Naive B cell (primary cell): ENCODE measurements at places on chromosomes 3 and 15. TPM values are rescaled to one million over a fixed set of nuclear protein-coding genes. Genes with fewer than 3 reads are reported as not detected.

The CYP11A1 gene
- polyA plus RNA-seq, result not detected

The ALG1L2 gene
- polyA plus RNA-seq, result not detected

The ANO10 gene
- polyA plus RNA-seq, result 3.5 TPM

The GORASP1 gene
- polyA plus RNA-seq, result 28.7 TPM

The CCDC54 gene
- 0.29 TPM for polyA plus RNA-seq

The CLASP2 gene
- polyA plus RNA-seq, result 16.6 TPM

The CMTM8 gene
- polyA plus RNA-seq, result 1.3 TPM

The INKA1 gene
- 12.2 TPM for polyA plus RNA-seq

The LRRIQ4 gene
- polyA plus RNA-seq, result not detected

The RPL39L gene
- 10.5 TPM for polyA plus RNA-seq

The TMEM40 gene
- polyA plus RNA-seq, result 2.5 TPM

The RBMS3 gene
- not detected for polyA plus RNA-seq

The SMCO1 gene
- polyA plus RNA-seq, result not detected

DNA sequence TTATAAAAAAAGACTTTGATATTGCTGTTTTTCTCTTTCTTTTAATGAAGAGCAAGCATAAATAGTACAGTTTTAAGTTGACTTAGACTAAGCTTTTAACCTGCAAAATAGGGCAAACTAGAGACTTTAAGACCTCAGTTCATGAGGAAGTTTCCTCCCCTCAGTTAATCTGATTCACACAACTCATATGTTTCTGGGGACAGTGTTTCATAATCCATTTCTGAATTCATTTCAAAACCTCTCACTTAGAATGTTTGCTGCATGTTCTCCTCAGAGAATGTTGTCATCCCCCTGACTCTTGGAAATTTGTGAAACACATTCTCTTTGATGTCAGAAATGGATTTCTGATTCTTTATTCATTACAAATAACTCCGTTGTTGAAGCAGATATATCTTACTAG lies 79.3 kb upstream of the SKOR1 start:
- H3K36me3 ChIP-seq, result no peaks in the 10 kb centered on the region
- peaks cover 13% of the 10 kb centered on the region for H3K4me1 ChIP-seq
- DNase-seq, result no peak
- H3K27ac ChIP-seq, result no peak overlapping the region

- no peak for DNase-seq
- H3K27me3 ChIP-seq, result no peaks in the 10 kb centered on the region
- no peaks in the 10 kb centered on the region for H3K4me1 ChIP-seq
Measured at GRCh38 chr3:56711344-56711743, 28.3 kb upstream of the TASOR start.

- DNase-seq, result no peak
- H3K36me3 ChIP-seq, result no peaks in the 10 kb centered on the region
Measured at GRCh38 chr15:62280625-62281024, 115.5 kb upstream of the C2CD4B start.

GRCh38 chr3:2802429-2802828 lies 307.7 kb downstream of the IL5RA start:
- no peak for DNase-seq
- no peaks in the 10 kb centered on the region for H3K4me1 ChIP-seq
- no peak overlapping the region for H3K27ac ChIP-seq
- no peaks in the 10 kb centered on the region for H3K27me3 ChIP-seq
- no peak overlapping the region for H3K4me3 ChIP-seq
- H3K36me3 ChIP-seq, result no peaks in the 10 kb centered on the region

DNA sequence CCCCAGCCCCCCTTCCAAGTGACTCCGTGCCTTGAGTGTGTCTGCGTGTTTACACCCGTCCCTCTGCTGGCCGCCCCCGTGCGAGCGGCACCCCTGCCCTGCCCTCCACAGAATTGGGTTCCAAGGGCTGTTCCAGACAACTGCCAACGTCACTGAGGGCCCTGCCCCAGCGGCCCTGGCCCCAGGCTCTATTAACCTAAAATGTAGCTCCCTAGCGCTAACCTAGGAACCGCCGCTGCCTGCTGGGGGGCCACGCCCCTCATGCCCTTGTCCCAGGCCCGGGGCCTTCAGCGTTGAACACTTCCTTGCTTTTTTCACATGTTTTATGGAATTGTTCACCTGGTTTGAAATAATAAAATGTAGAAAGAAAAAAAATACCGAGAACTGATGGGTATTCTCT lies 10.0 kb upstream of the SEMA3B start:
- H3K4me3 ChIP-seq, result no peak overlapping the region
- H3K4me1 ChIP-seq, result peaks cover 9% of the 10 kb centered on the region
- H3K36me3 ChIP-seq, result no peaks in the 10 kb centered on the region

- no peaks in the 10 kb centered on the region for H3K27me3 ChIP-seq
- no peak overlapping the region for H3K4me3 ChIP-seq
- no peaks in the 10 kb centered on the region for H3K4me1 ChIP-seq
- DNase-seq, result no peak
Measured at GRCh38 chr3:77412021-77412438, 372.1 kb downstream of the ROBO2 start.

GRCh38 chr3:113251817-113252216 lies 40.5 kb downstream of the BOC start:
- H3K4me1 ChIP-seq, result peaks cover 16% of the 10 kb centered on the region
- no peaks in the 10 kb centered on the region for H3K36me3 ChIP-seq
- no peak for DNase-seq
- H3K27ac ChIP-seq, result no peak overlapping the region
- peaks cover 5% of the 10 kb centered on the region for H3K27me3 ChIP-seq
- H3K4me3 ChIP-seq, result no peak overlapping the region

GRCh38 chr3:169283951-169284350 lies 379.6 kb downstream of the MECOM start:
- no peak for DNase-seq
- no peak overlapping the region for H3K4me3 ChIP-seq
- no peaks in the 10 kb centered on the region for H3K36me3 ChIP-seq
- no peak overlapping the region for H3K27ac ChIP-seq

- H3K27ac ChIP-seq, result no peak overlapping the region
- no peaks in the 10 kb centered on the region for H3K4me1 ChIP-seq
- H3K4me3 ChIP-seq, result no peak overlapping the region
- DNase-seq, result no peak
Measured at GRCh38 chr15:80679167-80679803, 15.8 kb upstream of the ABHD17C start.

- peak overlapping the region; percentile 73 for H3K27ac ChIP-seq
- no peaks in the 10 kb centered on the region for H3K4me1 ChIP-seq
- peaks cover 12% of the 10 kb centered on the region for H3K36me3 ChIP-seq
- DNase-seq, result no peak
- no peaks in the 10 kb centered on the region for H3K27me3 ChIP-seq
- H3K4me3 ChIP-seq, result no peak overlapping the region
Measured at GRCh38 chr15:73564255-73564654, 68.9 kb downstream of the NPTN start.

DNA sequence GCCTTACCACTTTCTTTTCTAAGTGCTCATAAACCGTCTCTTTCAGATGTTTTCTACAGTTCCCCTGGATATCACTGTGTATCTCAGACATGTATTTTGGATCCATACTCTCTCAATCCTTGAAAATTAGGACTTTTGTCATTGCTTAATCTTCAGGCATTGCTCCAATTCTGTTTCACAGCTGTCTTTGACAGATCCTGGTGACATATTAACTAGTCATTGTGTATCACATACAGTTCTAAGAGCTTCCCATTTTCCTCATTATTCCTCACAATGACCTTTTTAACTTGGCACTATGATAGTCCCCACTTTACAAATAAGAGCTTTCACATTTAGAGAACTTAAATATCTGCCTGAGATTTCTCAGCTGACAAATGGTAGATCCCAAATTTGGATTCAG lies 151.7 kb downstream of the CLSTN2 start:
- H3K27me3 ChIP-seq, result no peaks in the 10 kb centered on the region
- H3K4me1 ChIP-seq, result no peaks in the 10 kb centered on the region
- H3K4me3 ChIP-seq, result no peak overlapping the region
- H3K36me3 ChIP-seq, result no peaks in the 10 kb centered on the region
- H3K27ac ChIP-seq, result no peak overlapping the region
- DNase-seq, result no peak

GRCh38 chr3:151276038-151276686 lies 2.2 kb downstream of the P2RY14 start:
- peak overlapping the region; percentile 92 for H3K4me3 ChIP-seq
- H3K4me1 ChIP-seq, result peaks cover 64% of the 10 kb centered on the region
- peaks cover 7% of the 10 kb centered on the region for H3K36me3 ChIP-seq

- peak overlapping the region; percentile 67 for H3K27ac ChIP-seq
- H3K4me1 ChIP-seq, result peaks cover 46% of the 10 kb centered on the region
- H3K36me3 ChIP-seq, result peaks cover 12% of the 10 kb centered on the region
- H3K27me3 ChIP-seq, result no peaks in the 10 kb centered on the region
- DNase-seq, result no peak
Measured at GRCh38 chr15:90004671-90005070, 3.5 kb downstream of the ZNF710 start.

DNA sequence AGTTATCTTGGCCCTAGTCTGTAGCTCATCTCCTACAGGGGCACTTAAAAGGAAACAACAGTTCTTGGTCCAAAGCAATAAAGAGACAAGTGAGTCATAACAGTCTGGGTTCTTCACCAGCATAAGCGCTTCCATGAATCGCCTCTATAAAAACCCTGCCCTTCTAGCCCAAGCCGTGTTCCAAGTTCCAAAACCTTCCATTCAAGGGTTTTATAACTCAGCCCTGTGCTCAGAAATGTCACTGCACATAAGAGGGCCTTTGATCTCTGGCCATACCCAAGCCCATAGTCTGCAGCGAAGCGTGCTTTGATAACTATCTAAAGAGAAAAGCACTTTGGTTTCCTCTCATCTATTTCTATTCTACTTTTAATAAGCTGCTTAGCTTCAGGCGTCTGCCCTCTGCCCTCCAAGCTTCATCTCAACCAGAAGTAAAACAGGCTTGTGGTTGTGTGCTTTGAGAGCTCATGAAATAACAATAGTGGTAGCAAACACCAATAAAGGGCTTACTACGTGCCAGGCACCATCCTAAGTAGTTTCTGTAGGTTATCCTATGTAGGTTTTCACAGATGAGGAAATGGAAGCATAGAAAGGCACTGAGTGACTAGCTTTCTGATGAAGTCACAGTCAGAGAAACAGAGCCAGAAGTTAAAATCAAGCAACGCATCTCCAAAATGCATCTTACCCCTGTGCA lies 64.0 kb upstream of the AKAP13 start:
- peaks cover 10% of the 10 kb centered on the region for H3K36me3 ChIP-seq
- no peak for DNase-seq
- H3K4me1 ChIP-seq, result peaks cover 53% of the 10 kb centered on the region
- H3K27me3 ChIP-seq, result no peaks in the 10 kb centered on the region
- H3K4me3 ChIP-seq, result no peak overlapping the region

GRCh38 chr15:55407498-55408011 lies 604 bp downstream of the CCPG1 start:
- H3K36me3 ChIP-seq, result no peaks in the 10 kb centered on the region
- H3K27me3 ChIP-seq, result no peaks in the 10 kb centered on the region
- peak overlapping the region; percentile 96 for H3K27ac ChIP-seq
- H3K4me1 ChIP-seq, result peaks cover 43% of the 10 kb centered on the region
- H3K4me3 ChIP-seq, result peak overlapping the region; percentile 94
- no peak for DNase-seq

GRCh38 chr3:184672977-184673870 lies 38.6 kb downstream of the MAGEF1 start:
- H3K4me3 ChIP-seq, result no peak overlapping the region
- peaks cover 26% of the 10 kb centered on the region for H3K4me1 ChIP-seq
- no peaks in the 10 kb centered on the region for H3K36me3 ChIP-seq
- peak overlapping the region; percentile 29 for H3K27ac ChIP-seq
- H3K27me3 ChIP-seq, result no peaks in the 10 kb centered on the region
- no peak for DNase-seq

GRCh38 chr15:70240082-70240481 lies 142.4 kb upstream of the TLE3 start:
- peak overlapping the region; percentile 54 for H3K4me3 ChIP-seq
- peak overlapping the region; percentile 93 for H3K27ac ChIP-seq
- no peaks in the 10 kb centered on the region for H3K36me3 ChIP-seq
- H3K4me1 ChIP-seq, result peaks cover 61% of the 10 kb centered on the region
- peak; percentile 85 for DNase-seq
- H3K27me3 ChIP-seq, result no peaks in the 10 kb centered on the region

DNA sequence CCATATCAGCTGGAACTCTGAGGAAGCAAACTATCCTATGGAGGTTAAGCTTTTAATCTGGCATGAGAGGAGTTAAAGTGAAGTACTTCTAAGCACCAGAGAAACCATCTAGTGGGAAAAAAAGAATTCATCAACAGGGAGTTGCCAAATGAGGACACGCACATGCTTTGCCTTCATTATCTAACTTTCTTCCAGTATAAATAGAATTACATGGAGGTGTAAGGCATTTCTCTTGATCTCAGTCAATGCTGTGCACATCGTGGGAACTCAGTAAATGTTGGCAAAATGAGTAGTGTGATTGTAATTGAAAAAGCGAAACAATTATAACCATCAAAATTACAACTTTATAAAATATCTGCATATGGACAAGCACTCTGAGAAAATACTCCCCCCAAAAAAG lies 8.0 kb upstream of the GSK3B start:
- peaks cover 15% of the 10 kb centered on the region for H3K4me1 ChIP-seq
- DNase-seq, result no peak
- H3K27ac ChIP-seq, result no peak overlapping the region

- H3K27me3 ChIP-seq, result no peaks in the 10 kb centered on the region
- no peak overlapping the region for H3K4me3 ChIP-seq
- H3K36me3 ChIP-seq, result peaks cover 17% of the 10 kb centered on the region
- H3K27ac ChIP-seq, result no peak overlapping the region
- DNase-seq, result no peak
- peaks cover 3% of the 10 kb centered on the region for H3K4me1 ChIP-seq
Measured at GRCh38 chr3:42001777-42002176, 39.9 kb upstream of the ULK4 start.
